Pancreas (tissue), 10 donors: ENCODE measurements at places on chromosomes 4 and X. TPM values are rescaled to one million over a fixed set of nuclear protein-coding genes. Genes with fewer than 3 reads are reported as not detected.

DNA sequence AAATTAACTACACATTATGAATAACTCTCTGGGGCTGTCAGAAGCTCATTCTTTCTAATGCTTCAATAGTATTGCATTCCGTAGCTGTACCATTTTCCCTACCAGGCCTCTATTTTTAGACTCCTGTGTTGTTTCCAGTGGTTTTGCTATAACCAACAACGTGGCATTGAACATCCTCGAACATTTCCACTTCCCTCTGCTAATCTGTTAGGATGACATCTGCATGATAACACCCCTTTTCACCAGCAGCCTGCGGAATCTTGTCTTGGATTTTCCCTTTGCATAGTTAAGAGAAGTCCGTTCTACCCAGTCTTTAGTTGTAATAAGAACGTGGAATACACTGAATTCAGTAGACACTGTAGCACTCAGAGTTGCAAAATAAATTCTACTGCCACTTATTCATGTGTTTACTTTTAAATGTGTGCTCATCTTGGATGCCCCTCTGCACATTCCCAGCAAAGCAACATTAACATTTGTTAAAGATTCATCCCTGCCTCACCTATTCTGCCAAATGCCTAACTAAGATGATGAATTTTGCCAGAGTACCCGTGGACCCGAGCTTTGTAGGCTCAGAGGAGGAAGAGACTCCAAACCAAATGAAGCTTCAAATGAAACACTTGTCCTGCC is 55.6 kb downstream of the SEL1L3 start:
- no peak for DNase-seq

- DNase-seq: no peak
These were observed 379.1 kb upstream of the SPOCK3 start for GRCh38 chr4:167613381-167613780.

DNA sequence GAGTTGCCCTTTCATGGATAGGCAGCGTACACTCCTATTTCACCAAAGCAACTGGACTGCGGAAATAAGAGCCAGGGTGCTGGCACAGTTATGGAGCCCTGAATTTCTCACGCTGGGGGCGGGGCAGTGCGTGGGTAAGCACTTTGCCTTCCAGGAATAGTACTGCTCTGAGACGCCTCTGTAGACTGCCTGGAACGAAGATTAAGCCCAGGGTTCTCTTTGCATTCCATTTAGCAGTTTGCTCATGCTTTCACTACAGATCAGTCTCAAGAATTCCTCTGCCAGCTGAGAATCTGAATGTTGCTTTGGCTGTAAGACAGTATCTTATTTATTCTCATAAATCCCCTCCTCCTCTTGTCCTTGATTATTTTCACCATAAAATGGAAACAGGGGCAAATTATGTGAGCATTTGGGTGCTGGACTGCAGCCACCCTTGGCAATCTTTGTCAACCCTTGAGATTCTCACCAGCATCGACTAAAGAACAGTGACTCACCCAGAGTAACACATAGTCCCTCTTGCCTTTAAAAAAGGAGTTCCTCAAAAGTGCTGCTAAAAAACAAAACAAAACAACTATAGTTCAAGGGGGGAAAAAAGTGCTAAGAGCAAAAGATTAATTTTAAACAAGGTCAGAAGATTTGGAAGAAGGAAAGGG is 88.9 kb upstream of the CITED1 start:
- no peak for DNase-seq

- DNase-seq: no peak
These were observed 148.1 kb upstream of the SH3RF1 start for GRCh38 chr4:169418846-169419245.

DNA sequence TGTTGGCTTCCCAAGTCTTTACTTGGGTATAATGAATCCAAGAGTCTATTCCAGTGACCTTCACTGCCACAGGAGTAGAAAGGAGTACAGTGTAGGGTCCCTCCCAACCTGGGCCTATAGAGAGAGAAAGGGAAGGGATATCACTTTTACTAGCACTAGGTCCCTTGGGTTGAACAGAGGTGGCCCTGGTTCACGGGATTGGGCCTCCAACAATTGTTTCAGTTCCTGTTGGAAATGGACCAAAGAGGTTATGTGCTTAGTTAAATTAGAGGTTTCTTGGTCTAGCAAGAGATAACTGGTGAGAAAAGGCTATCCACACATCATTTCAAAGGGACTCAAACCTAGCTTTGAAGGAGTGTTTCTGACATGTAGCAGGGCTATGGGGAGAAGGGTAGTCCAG is 57.1 kb upstream of the MED14 start:
- DNase-seq: no peak

Gene RAB9B
- 2.3 TPM for polyA plus RNA-seq

Gene FUNDC1
- 6.3 TPM for polyA plus RNA-seq
